NCI-H1694 (cell line): ENCODE measurements at places on chromosomes 1 and 21.

DNA sequence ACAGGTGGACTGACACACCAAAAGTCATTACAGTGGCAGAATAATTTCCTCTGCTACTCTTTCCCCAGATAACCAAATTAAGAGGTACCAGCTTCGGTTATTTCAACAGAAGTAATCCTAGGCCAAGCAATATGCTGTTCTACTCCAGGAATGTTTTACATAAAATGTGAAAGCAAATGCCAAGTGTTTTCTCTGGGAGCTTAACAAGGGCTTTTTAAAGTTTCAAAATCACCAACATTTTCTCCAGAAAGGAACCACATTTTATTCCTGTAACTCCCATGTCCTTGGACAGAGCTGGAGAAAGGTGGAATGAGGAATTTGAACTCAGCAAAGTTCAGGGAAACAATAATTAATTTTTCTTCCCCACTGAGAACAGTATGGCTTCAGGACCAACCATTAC, 27.2 kb downstream of the CNN3 start:
- no peak for DNase-seq

DNA sequence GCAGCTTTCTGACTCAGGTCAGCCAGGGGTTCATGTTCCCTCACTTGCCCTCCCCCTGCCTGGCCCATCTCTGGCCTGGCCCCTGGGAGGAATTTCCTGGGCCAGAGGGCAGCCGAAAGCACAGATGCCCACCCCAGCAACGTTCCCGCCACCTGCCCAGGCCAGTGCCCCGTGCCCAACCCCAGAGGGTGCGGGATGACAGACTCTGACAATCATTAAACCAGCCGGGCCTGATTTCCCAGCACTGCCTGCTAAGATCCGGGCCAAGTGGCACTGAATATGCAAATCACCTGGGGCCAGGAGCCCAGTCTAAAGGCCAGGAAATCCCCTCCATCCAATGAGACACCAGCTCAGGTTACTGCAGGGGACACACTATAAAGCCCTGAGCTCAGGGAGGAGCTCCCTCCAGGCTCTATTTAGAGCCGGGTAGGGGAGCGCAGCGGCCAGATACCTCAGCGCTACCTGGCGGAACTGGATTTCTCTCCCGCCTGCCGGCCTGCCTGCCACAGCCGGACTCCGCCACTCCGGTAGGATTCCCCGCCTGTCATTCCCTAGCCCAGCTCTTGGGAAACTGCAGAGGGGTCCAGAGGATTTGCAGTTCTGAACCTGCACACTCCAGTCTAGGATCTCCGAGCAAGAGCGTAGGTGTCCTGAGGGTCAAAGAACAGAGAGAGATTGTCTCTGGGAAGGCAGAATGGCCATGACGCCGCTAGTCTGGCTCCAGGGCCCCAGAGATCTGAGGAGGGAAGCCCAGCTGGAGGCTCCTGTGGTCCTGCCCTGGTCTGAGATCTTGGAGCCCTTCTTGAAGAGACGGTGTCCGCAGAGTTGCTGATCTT, at the start of gene ELF3:
TSS of gene ELF3 (plus strand) at position 408 of the 836 bp plus-strand sequence. CDS start 550 bp downstream, outside the sequence.
- DNase-seq = no peak

GRCh38 chr1:32336591-32336932, 529 bp upstream of the MARCKSL1 start:
- no peak for DNase-seq

- DNase-seq = no peak
Measured at GRCh38 chr1:156063997-156064285, 3.0 kb downstream of the RAB25 start.

DNA sequence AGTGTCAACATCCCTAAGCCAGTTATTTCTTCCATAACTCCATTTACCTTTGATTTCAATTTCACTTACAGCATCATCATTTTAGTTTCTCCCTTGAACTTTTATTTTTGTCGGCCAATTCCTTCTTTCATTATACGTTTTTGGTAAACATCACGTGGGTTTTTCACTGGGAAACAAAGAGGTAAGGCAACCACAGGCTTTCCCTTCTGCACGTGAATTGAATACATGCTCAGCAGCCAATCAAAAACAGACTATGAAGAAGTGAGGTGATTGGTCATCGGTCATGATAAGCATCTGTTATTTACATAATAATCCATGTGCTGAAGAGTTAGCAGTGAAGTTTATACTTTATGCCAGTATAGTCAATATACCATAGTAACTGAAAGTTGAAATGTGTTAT, 98.7 kb downstream of the NCAM2 start:
- DNase-seq = no peak

GRCh38 chr1:60431593-60431992, 358.0 kb upstream of the C1orf87 start:
- no peak for DNase-seq

DNA sequence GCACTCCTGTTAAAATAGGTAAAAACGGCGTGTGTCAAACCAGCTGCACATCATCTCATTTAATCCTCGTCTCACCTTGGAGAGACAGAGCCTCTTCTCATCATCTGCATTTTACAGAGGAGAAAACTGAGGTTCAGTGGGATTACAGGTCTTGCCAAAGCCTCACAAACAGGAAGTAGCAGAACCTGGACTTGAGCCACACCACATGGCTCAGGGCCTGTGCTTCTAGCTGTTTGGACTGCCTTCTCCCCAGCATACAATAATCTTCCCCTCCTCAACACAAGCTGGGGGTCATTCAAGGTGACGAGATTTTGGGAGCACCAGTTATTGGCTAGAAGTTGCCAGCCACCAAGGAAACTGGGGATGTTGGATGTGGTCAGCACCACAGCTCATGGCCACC, 167.9 kb upstream of the ZC3H12A start:
- DNase-seq = no peak

- DNase-seq = no peak
Measured at GRCh38 chr1:22077728-22078127, 25.2 kb downstream of the CDC42 start.

DNA sequence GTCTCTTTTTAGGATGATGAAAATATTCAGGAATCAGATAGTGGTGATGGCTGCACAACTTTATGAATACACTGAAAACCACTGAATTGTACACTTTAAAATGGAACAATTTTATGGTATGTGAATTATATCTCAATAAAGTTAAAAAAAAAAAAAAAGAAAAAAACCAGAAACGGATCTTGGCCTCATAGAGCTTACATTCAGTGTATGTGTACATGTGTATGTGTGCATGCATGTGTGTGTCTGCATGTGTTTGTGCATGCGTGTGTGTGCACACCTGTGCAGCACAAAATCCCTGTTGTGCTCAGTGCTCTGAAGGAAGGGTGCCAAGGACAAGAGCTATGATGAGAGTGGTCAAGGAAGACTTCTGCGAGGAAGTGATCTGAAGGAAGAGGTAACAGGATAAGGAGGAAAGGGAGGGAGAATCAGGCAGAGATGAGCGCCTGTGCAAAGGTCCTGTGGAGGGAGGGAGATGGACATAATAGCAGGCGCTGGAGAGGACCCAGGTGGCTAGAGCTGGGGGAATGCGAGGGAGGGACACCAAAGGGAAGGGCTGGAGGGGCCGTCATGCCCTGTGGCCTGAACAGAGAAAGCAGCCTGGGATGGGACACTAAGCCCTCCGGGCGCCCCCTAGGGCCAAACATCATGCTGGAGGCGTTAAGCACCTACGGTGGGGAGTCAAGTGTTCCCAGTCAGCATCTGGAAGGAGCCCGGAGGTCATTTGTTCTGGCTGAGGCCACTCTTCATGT, 25.2 kb downstream of the NKAIN1 start:
- DNase-seq = no peak

GRCh38 chr1:45542591-45542990, 8.0 kb upstream of the AKR1A1 start:
- DNase-seq = no peak

- no peak for DNase-seq
Measured at GRCh38 chr1:78223417-78224215, 177.8 kb downstream of the GIPC2 start.

DNA sequence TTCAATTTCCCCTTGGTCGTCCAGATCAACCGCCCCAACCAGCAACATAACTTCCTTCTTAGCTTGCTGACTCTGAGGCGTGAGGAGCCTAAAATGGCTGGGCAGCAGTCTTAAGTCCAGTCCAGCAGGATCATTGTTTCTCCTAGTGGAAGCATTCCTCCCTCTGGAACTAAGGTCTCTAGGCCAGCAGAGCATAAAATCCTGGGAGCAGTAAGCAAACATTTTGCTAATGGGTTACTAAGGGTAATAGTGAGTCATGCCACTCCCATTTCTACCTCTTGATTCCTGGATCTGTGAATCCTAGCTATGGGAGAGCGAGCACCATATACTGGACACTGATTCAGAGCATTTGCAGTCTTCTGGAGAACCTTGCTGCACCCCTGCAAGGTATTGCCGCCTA, 59.9 kb downstream of the ADSS2 start:
- DNase-seq = no peak

GRCh38 chr1:186118724-186119123, 256.3 kb downstream of the TPR start:
- no peak for DNase-seq

DNA sequence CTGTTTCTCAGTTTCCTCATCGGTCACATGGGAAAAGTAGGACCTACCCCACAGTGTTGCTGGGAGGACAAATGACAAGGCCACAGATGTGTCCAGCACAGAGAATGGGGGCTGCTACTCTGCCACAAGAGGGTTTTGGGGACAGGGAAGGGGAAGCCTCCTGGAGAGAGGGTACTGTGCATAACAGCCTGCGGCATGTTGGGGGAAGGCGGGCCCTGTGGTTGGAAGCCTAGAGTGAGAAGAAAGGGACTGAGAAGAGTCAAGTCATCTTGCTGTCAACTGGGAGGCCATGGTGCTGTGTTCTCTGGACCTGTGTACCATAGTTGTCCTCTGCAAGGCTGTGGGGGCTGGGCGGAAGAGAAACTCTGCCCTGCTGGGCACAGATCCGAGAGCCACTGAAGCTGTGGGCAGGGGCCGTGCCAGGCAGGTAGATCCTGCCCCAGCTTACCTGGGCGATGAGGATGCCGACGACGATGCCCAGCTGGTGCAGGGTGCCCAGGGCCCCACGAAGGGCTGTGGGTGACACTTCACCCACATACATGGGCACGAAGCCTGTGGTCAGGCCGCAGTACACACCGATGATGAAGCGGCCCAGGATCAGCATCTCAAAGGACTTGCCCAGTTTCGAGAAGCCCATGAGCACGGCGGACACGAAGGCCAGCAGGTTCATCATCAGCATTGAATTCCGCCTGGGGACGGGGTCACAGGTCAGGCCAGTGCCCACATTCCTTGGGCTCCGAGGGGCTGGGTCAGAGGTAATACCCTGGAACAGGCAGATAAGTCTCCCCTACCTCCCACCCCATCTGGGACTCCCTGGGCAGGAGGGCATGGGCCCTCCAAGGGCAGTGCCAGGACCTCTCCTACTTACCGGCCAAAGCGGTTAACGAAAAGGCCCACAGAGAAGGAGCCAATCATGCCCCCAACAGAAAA, 28.2 kb downstream of the SLC2A1 start:
- no peak for DNase-seq

DNA sequence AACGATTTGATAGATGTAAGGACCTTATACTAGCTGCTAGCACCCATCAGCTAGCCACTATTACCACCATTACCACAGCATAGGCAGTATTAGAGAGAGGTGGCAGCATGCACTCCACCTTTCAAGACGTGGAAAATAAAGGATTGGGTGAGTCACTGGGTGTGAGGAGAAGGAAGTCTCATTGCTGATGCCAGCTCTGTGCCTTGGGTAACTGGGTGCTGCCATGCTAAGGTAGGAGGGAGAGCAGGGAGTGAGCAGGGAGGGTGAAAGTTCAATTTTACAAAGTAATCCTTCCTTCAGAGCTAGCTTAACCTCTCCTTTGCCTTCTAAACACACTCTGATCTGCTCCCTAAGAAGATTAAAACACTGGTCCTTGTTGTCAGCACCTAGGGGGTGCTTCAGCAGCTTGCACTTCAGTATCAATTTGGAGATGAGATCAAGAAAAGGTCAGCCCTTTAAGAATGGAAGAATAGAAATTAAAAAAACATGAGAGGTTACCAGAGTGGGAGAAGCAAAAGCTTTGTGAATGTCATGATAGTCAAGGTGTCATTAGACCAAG, 1.8 kb upstream of the LIN9 start:
- DNase-seq = no peak

- DNase-seq = no peak
Measured at GRCh38 chr1:110033421-110033820, 1.0 kb upstream of the STRIP1 start.

GRCh38 chr1:178450871-178451270, 45.9 kb downstream of the CLEC20A start:
- no peak for DNase-seq

DNA sequence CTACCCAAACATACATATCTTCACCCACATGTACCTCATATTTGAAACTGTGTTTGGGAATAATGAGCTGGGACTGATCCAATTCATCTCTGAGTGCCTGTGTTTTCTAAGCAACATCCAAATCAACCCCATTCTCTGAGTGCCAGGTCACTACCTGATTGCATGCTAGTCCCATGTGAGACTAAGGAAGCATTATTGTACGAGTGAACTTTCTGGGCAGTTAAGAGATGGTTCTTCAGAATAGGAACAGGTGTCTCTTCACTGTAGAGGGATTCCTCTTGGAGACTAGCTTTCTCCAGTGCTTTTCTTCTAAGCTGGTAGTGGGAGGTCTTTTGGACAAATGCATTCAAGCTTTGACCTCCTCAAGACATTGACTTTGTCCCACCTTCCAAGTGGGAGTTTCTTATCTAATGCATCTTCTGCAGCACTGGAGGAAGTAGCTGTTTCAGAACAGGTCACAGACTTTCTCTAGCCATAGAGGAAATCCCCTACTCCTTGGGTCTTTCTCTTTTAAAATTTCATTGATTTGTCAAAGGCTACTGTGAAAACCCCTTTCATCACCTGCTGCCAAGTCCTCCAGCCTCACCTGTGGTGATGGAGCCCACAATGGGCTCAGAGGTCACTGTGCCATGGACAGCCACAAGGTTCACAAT, 172.0 kb upstream of the KIAA0040 start:
- DNase-seq = no peak

GRCh38 chr1:29218223-29218622, 12.5 kb downstream of the MECR start:
- no peak for DNase-seq

DNA sequence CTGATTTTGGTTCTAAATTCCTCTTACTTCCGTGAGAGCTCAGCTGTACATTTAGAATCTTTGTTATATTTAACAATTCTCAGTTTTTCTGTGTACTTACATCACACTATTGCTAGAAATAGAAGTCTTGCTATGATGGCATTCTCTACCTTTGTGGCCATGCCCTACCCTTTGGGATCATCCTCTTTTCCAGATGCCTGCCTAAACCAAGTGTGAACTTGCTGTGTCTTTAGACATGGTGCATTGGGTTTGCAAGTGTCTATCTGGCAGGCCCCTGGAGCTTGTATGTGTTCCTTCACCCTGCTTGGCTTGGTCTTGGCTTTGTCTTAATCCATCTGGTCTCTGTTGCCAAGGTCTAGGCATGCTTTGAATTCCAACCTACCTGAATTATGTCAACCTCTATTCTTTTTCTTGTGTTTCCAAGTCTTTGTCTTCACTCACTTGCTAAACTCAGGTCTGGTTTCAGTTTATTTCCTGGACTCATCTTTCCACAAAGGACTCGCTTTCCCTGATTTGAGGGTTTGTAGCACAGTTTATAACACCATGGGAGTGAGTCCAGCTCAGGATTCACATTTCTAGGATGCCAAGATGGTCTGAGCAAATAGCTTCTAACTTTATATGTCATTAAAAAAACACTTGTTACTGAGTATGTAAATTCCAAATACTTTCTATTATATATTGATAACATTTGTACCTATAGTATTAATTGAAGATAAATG, 20.6 kb upstream of the APOBEC4 start:
- no peak for DNase-seq

- DNase-seq = no peak
Measured at GRCh38 chr1:225998560-225999226, 450 bp downstream of the SDE2 start.
